ENCODE measurements at places on chromosomes 3 and 15. TPM values are rescaled to one million over a fixed set of nuclear protein-coding genes. Genes with fewer than 3 reads are reported as not detected.

Gene KBTBD13
- not detected for polyA plus RNA-seq

Gene GXYLT2
- polyA plus RNA-seq: 0.48 TPM

Gene SEMA3G
- not detected for polyA plus RNA-seq

Gene BFSP2
- polyA plus RNA-seq: 18.6 TPM

Gene NPAP1
- polyA plus RNA-seq: not detected

All from GM12878 (cell line).